ENCODE measurements at places on chromosomes 7 and 10.
A peak's percentile ranks its signal among the peaks of the same experiment; 100 is the strongest.

- DNase-seq = no peak
Measured at GRCh38 chr10:77493239-77493806, 144.3 kb downstream of the KCNMA1 start.

DNA sequence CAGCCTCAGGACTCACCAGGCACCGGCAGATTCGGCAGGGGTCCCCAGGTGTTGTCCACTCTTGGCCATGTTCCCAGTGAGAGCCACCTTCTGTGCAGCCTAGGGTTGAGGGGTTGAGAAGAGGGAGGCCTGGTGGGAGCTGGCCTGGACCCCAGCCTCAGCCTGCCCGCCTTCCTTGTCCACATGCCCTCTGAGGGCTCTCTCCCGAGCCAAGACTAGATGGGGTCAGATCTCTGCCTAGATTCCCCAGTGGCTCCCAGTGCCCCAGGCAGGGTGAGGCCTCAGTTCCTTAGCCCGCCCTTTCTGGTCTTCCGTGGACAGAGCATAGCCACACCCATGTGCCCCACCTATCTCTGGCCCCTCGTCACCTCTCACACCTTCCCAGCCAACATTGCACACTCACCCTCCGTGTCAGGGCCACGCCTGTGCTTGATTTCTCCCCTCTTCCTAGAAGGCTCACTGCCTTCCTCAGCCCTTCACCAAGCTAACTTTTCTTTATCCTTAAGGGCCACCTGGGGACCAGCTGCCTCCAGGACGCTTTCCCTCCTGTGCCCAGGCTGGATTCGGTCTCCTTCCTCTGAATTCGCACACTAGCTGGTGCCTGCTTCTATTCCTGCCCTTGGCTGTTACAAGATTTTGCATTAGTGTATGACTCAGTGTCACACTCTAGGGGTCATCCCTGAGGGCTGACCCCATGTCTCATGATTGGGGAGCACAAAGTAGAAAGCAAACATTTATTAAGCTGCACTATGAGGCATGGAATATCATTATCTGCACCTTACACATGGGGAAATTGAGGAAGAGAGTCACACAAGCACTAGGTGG is 7.5 kb downstream of the KCP start:
- peak; percentile 94 for DNase-seq

DNA sequence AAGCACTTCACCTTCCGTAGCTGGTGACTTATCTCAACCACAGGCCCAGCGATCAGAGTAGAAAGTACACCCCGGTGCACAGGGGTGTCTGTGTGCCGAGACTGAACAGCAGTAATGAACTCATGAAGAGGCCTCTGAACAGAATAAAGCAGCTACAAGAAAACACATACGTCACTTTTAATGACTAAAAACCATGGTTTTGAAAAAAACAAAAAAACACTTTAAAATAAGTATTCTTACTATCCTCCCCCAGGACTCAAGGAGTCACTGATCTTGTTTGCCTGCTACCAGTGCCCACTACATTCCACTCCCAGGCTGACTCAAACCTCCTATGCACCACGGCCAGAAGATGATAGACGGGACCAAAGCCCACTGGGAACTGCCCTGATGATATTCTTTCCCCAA is 53.8 kb downstream of the NCAPG2 start:
- DNase-seq = no peak

- no peak for DNase-seq
Measured at GRCh38 chr7:158378978-158379377, 208.6 kb downstream of the PTPRN2 start.

GRCh38 chr10:13684252-13684791 is 97.6 kb downstream of the PRPF18 start:
- no peak for DNase-seq

- no peak for DNase-seq
Measured at GRCh38 chr7:77450054-77450453, 33.9 kb upstream of the GSAP start.

DNA sequence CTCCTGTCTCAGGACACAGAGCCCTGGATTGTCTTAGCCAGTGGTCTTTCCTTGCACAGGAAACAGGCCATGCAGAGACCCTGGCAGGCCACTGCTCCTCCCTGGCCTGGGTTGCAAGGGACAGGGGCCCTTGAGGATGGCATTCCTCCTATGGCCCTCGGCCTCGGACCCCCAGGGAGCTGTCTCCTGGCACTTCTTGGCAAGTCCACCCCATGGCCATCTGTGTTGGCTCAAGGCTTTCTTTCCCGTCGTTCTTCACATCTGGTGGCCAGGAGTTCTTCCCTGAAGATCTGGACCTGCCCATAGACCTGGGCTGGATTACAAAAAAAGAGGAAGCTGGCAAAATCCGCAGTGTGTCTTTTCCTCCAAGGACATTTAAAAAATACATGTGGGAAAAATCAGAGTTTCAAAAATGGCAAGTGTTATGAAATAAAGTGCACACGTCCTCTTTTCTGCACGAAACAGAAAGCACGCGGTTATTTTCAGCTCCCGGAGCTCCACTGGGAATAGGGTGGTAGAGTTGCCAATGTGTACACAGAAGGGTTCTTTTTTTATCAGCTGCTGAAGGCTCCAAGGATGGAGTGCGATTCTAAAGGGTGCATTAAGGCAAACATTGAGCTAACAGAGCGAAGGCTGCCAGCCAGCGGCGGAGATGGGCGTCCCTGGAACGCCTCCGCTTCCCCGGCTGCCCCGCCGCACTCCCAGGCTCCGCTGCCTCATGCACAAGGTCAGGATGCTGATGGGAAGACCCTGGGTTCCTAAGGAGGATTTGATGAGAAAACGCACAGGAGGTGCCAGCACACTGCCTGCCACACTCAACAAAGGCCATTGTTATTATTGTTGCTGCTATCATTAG is 62.8 kb upstream of the FAM20C start:
- DNase-seq = no peak

- no peak for DNase-seq
Measured at GRCh38 chr10:2296179-2296891, 559.0 kb upstream of the ADARB2 start.

DNA sequence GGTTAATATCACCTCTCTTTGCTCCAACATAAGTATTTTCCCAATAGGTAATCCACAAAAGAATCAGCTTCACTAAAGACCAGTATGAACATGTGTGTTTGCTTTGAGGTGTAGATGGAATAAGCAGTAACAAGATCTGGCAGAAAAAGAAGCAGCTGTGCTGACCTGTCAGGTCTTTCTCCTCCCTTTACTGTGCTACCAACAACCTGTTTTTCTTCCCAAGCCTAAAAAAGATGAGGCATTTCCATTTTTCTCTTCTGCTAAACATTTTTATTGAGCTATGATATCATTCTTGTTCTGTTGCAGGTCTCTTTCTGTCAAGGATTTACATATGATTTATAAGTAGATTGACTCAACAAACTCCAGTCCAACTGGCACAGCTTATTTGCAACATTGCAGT is 315.2 kb upstream of the GLI3 start:
- DNase-seq = no peak

GRCh38 chr7:28002638-28003037 is 178.0 kb downstream of the JAZF1 start:
- DNase-seq = peak; percentile 14

GRCh38 chr10:12191715-12192114 is 4.0 kb downstream of the NUDT5 start:
- DNase-seq = no peak

- peak; percentile 74 for DNase-seq
Measured at GRCh38 chr10:12221323-12222298, 25.6 kb downstream of the CDC123 start.

DNA sequence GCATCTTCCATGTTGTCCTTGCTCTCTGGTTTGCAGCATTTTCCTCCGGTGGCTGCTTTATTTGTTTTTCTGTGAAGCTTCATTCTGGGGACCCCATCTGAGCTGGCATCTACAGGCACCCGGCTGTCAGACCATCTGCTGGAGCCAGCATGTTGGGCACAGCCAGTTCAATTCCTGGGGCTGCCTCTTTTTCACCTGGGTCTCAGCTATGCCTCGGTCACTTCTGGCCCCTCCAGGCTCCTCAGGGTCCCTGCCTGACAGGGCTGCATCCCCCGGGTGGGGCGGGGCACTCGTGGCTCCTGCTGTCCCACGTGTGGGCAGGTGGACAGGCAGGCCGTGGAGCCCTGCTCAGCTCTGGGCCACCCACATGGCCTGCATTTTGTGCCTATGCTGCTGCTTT is 8.1 kb downstream of the SCART1 start:
- DNase-seq = no peak

- peak; percentile 34 for DNase-seq
Measured at GRCh38 chr10:63553031-63553430, 31.8 kb downstream of the REEP3 start.

- DNase-seq = no peak
Measured at GRCh38 chr10:7406712-7407333, 4.0 kb downstream of the SFMBT2 start.

GRCh38 chr7:25260862-25261494 is 32.7 kb upstream of the NPVF start:
- DNase-seq = no peak

DNA sequence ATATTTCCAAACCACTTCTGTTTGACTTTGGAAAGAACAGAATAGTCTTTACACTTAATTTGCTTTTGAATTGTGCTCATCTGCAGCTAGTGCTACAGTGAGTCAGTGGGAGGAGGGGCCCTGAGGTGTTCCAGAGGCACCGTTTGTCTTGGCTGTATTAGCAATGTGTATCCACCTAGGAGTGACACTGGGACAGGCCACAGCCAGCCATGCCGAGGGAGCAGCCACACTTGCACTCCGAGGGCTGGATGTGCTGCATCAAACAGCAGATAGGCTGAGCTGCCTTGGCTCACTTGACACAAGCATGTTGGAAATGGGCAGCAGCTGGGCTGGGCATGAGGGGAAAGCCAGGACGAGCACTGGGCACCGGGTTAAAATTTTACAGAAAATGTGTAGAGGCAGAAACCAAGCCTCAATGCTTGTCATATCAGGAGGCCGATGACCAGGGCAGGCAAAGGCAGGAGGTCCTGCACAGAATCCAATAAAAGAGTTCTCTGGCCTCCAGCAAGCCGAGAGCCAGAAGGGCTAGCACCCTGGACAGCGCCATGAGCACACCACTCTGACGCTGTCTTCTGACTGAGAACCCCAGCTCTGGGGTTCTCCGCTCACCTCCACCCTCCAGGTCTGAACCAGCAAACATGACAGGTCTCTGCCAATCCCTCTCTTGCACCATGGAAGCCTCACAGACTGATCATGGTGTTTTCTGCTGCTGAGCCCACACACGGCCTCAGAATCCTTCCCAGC is 163.3 kb downstream of the GRID1 start:
- peak; percentile 32 for DNase-seq

DNA sequence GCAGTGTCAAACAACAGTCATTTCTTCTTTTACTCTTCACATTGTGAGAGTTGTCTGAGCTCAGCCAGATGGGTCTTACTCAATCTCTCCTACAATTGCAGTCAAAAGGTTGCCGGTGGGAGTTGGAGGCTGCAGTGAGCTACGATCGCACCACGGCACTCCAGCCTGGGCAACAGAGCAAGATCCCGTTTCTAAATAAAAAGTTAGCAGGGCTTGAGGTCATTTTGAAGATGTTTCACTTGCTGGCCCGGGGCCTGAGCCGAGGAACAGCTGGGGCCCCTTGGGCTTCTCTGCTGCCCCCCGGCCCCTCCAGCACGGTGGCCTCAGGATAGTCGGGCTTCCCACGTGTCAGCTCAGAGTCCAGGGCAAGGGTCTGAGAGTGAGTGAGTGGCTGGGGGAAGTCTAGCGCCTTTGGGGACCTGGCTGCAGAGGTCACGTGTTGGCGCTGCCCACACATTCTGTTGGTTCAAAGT is 40.4 kb downstream of the GTF2IRD1 start:
- DNase-seq = no peak

DNA sequence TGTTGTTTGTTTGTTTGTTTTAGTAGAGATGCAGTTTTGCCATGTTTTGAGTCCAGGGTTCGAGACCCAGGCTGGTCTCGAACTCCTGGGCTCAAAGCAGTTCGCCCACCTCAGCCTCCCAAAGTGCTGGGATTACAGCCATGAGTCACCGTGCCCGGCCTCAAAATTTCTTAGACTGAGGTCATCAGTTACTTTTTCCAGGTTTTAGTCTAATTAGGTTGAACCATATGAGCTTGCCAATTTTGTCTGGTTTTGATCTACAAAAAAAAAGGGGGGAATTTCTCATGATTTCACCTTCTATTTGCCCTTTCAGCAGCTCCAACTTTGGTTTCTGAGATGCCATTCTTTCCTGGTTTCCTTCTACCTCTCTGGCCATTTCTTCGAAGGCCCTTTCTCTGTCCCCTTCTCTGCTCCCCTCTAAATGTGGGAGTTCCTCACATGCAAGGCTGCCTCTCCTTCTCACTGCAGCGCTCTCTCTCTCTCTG is 5.5 kb downstream of the CUEDC2 start:
- DNase-seq = no peak

GRCh38 chr7:157792241-157793086 is 455.7 kb downstream of the DNAJB6 start:
- no peak for DNase-seq

GRCh38 chr7:77467408-77467807 is 51.3 kb upstream of the GSAP start:
- DNase-seq = no peak

- no peak for DNase-seq
Measured at GRCh38 chr10:22476601-22477321, 131.5 kb downstream of the SPAG6 start.

- DNase-seq = no peak
Measured at GRCh38 chr7:107876916-107877315, 14.1 kb upstream of the DLD start.

- no peak for DNase-seq
Measured at GRCh38 chr7:22402250-22402649, 45.3 kb upstream of the RAPGEF5 start.

- peak; percentile 55 for DNase-seq
Measured at GRCh38 chr7:36986948-36987724, 262.8 kb upstream of the AOAH start.

DNA sequence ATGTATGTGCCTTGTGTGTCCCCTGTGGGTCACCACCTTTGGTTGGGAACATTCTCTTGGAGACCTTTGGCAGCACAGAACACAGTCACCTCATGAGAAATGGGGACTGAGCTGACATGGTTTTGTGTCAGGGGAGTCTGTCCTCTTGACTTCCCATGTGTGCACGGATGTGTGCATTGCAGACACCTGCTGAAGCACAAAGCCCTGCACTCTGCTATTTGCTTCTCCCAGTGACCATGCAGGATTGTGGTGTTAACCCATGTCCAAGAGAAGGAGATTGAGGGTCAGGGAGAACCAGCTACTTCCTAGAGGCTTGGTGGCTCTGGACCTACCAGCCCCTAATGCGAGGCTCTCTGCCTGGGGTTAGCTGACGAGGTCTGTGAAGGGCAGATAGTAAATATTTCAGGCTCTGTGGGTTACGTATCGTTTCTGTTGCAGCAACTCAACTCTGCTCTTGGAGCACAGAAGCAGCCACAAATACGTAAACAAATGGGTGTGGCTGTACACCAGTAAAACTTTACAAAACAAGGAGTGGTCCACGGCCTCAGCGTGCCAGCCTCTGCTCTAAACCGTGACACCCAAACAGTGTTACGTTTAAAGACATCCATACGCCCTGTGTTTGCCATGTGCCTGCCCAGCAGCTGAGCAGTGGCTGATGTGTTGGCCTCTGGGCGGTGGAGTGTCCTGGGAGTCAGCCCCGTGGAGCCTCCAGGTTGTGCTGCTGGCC is 51.7 kb downstream of the ADCY1 start:
- no peak for DNase-seq

DNA sequence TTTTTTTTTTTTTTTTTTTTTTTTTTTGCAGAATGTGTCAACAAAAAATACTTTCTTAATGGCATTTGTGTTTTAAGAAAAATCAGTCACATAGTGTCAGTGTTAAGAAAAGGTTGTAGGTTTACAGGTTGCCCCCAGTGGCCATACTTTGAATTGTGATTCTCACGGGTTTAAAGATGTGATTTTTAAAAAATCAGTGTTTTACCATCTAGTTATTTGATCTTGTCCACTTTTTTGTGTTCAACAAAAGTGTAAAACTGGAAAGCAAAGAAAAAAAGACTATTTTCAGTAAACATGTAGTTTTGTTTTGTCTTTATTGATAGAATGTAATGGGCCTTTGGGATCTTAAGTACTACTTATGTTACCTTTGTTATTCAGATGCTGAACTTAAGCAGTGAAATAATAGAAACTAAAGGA is 25.7 kb downstream of the SUV39H2 start:
- DNase-seq = no peak
